ENCODE measurements at places on chromosomes 4 and X. TPM values are rescaled to one million over a fixed set of nuclear protein-coding genes. Genes with fewer than 3 reads are reported as not detected.

The USP46 gene
- 1.9 TPM for total RNA-seq

GRCh38 chr4:145347684-145348083 lies 134.0 kb upstream of the SMAD1 start:
- no peak overlapping the region for H3K4me3 ChIP-seq
- no peaks in the 10 kb centered on the region for H3K4me1 ChIP-seq
- no peak overlapping the region for H3K27ac ChIP-seq
- no peak for DNase-seq
- H3K27me3 ChIP-seq, result peaks cover 10% of the 10 kb centered on the region
- H3K36me3 ChIP-seq, result no peaks in the 10 kb centered on the region

The CT45A1 gene
- not detected for total RNA-seq

The CENPVL3 gene
- total RNA-seq, result 0.33 TPM

DNA sequence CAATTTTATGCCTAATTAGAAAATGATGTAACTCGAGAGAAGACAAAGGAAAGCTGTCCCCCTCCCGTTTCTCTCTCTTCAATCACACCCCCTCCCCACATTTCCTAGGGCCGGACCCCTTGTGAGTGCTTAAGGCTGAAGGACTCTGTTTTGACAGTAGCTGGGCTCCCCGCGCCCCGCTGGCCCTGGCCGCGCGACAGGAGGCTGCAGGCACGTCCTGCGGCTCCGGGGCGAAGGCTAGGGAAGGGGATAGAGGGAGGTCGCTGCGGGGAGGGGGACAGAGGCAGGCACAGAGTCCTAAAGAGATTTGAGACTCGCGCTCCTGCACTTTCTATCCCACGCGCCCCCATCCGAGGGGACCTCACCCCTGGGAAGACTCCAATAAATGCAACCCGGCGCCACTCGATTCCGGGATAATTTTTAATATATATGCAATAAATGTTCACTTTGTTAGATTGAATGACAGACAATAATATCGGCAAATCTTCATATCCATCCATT lies 56.2 kb upstream of the TMEM33 start:
- peaks cover 17% of the 10 kb centered on the region for H3K4me1 ChIP-seq
- H3K27me3 ChIP-seq, result peaks cover 75% of the 10 kb centered on the region
- DNase-seq, result no peak
- no peak overlapping the region for H3K4me3 ChIP-seq

- H3K27me3 ChIP-seq, result no peaks in the 10 kb centered on the region
- DNase-seq, result no peak
- H3K27ac ChIP-seq, result no peak overlapping the region
- no peak overlapping the region for H3K4me3 ChIP-seq
- H3K4me1 ChIP-seq, result no peaks in the 10 kb centered on the region
These were observed 248.0 kb downstream of the TRIML1 start for GRCh38 chr4:188387179-188387791.

The HOPX gene
- 14.7 TPM for total RNA-seq

The NAP1L3 gene
- total RNA-seq, result 4.8 TPM

- H3K36me3 ChIP-seq, result no peaks in the 10 kb centered on the region
- H3K4me1 ChIP-seq, result peaks cover 58% of the 10 kb centered on the region
- no peaks in the 10 kb centered on the region for H3K27me3 ChIP-seq
- H3K27ac ChIP-seq, result peak overlapping the region; percentile 85
- peak overlapping the region; percentile 58 for H3K4me3 ChIP-seq
- DNase-seq, result peak; percentile 89
These were observed 50.3 kb upstream of the ENPP6 start for GRCh38 chr4:184267673-184268583.

The BEND2 gene
- total RNA-seq, result not detected

- no peak for DNase-seq
- H3K27ac ChIP-seq, result no peak overlapping the region
- no peaks in the 10 kb centered on the region for H3K36me3 ChIP-seq
- H3K4me3 ChIP-seq, result no peak overlapping the region
- peaks cover 4% of the 10 kb centered on the region for H3K4me1 ChIP-seq
These were observed 3.5 kb downstream of the EDA2R start for GRCh38 chrX:66635360-66635759.

- H3K27ac ChIP-seq, result no peak overlapping the region
- H3K36me3 ChIP-seq, result no peaks in the 10 kb centered on the region
- no peaks in the 10 kb centered on the region for H3K4me1 ChIP-seq
- no peak overlapping the region for H3K4me3 ChIP-seq
These were observed 118.6 kb upstream of the BEND4 start for GRCh38 chr4:42271096-42271495.

The SCRG1 gene
- total RNA-seq, result not detected

- no peaks in the 10 kb centered on the region for H3K36me3 ChIP-seq
- no peak within 1 kb of the TSS for H3K27ac ChIP-seq
- DNase-seq, result no peak
- no peak within 1 kb of the TSS for H3K4me3 ChIP-seq
These were observed at the start of gene DMD for GRCh38 chrX:33211356-33212260. Gene DMD, minus strand, starts transcription at chrX:33211549. Its CDS starts 237 bp downstream, at chrX:33211312.

DNA sequence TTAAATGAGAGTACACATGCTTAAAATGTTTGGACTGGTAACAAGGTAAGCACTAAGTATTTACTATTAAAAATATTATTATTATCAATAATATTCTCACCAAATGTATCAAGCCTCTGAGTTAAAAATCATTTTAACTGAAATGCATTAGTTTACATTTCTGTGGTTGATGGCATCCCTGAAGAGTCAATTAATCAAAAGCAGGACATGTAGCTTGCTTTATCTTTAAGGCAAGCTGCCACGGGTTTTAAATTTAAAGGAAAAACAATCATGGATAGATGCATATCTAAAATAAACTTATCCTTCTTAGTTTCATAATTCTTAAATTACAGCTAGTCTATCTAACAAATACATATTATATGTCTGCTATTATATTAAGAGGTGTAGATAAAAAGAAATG lies 584.8 kb upstream of the INTU start:
- H3K27me3 ChIP-seq, result no peaks in the 10 kb centered on the region
- H3K4me3 ChIP-seq, result no peak overlapping the region
- H3K27ac ChIP-seq, result no peak overlapping the region
- DNase-seq, result no peak

The CAPN6 gene
- not detected for total RNA-seq

GRCh38 chr4:3286335-3287175 lies 6.3 kb upstream of the RGS12 start:
- no peak overlapping the region for H3K4me3 ChIP-seq
- H3K4me1 ChIP-seq, result peaks cover 2% of the 10 kb centered on the region
- no peak overlapping the region for H3K27ac ChIP-seq
- no peaks in the 10 kb centered on the region for H3K36me3 ChIP-seq
- DNase-seq, result no peak

GRCh38 chr4:7255996-7256395 lies 63.7 kb downstream of the SORCS2 start:
- no peak for DNase-seq
- H3K4me3 ChIP-seq, result no peak overlapping the region
- no peaks in the 10 kb centered on the region for H3K4me1 ChIP-seq

- no peaks in the 10 kb centered on the region for H3K27me3 ChIP-seq
- DNase-seq, result no peak
- no peaks in the 10 kb centered on the region for H3K4me1 ChIP-seq
These were observed 98.0 kb downstream of the PSAPL1 start for GRCh38 chr4:7336732-7337131.

GRCh38 chr4:123479944-123480343 lies 83.3 kb downstream of the SPRY1 start:
- H3K4me3 ChIP-seq, result no peak overlapping the region
- no peaks in the 10 kb centered on the region for H3K36me3 ChIP-seq
- H3K27me3 ChIP-seq, result peaks cover 2% of the 10 kb centered on the region
- no peak for DNase-seq
- no peak overlapping the region for H3K27ac ChIP-seq

DNA sequence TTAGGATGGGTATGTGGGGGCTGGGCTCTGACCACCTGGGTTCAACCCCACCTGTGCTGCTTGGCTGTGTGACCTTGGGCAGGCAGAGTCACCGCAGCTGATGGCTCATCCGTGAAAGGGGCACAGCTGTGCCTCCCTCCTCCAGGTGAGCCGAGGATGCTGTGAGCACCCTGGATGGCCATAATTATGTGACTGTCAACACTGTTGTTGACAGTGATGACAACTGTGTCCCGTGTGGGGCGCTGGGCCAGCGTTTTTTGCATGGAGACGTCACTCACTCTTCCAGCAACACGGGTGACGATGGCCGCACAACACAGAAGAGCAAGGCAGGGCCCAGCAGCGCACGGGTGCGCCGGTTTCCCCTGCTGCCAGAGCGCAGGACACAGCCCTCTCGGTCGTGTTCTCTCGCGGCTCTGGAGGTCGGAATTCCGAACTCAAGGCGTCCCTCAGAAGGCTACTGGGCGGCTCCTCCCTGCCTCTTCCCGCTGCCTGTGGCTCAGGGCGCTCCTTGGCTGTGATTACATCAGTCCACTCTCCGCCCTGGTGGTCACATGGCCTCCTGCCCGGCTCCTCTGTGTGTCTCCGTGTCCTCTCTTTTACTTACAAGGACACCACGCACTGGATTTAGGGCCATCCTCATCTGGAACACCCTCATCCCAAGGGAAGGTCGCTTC lies 1.3 kb downstream of the SH3TC1 start:
- H3K4me3 ChIP-seq, result peak overlapping the region; percentile 84
- peak; percentile 63 for DNase-seq
- H3K27me3 ChIP-seq, result no peaks in the 10 kb centered on the region
- peaks cover 38% of the 10 kb centered on the region for H3K4me1 ChIP-seq

DNA sequence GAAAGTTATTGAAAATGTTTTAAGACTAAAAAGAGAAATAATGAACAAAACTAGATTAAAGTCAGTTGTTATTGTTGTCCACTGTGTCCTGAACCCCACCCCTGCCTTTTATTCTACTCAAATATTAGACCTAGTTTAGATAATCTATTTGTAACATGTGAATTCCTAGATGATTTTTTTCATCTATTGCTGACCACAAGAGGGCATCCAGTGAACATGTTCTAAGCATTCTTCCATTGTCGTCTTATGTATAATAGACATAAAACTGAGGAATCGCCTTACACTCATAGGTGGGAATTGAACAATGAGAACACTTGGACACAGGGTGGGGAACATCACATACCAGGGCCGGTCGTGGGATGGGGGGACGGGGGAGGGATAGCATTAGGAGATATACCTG lies 36.4 kb upstream of the HPRT1 start:
- no peaks in the 10 kb centered on the region for H3K27me3 ChIP-seq
- peaks cover 2% of the 10 kb centered on the region for H3K36me3 ChIP-seq
- no peaks in the 10 kb centered on the region for H3K4me1 ChIP-seq
- no peak overlapping the region for H3K27ac ChIP-seq

GRCh38 chrX:44843318-44843702 lies 511 bp upstream of the DUSP21 start:
- DNase-seq, result no peak
- H3K36me3 ChIP-seq, result no peaks in the 10 kb centered on the region
- no peaks in the 10 kb centered on the region for H3K27me3 ChIP-seq
- no peaks in the 10 kb centered on the region for H3K4me1 ChIP-seq
- no peak overlapping the region for H3K27ac ChIP-seq
- no peak overlapping the region for H3K4me3 ChIP-seq

DNA sequence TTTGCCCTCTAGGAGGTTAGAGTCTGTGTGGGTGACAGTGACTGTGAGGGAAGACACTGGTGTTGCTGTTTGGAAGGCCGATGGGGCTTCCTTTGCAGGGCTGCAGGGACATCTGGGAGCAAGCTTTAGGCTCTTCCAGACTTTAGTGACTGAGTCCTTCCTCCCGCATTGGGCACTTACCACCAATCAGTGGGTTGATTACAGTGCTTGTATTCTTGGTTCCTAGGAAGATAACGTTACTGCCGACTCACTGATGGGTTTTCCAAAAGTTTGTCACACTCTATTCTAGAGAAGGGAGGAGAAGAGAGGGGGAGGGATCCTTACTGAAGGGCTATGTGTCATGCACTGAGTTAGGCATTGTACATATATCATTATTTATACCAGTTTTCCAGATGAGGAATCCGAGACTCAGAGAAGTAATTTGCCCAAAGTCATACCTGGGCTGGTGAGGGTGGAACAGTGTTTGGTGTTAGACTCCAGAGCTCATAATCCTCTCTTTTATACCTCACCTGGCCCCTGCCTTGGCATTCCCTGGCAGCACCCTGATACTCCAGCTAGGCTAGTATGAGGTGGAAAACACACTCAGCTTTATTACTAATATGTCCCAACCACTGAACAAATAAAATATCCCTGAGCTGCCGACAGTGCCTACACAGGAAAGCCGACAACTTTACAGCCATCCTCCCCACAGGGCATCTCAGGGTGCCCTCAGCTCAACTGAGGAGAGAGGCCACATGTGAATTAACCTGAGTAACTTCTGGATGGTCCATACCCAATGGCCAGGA lies 3.8 kb downstream of the CHST7 start:
- DNase-seq, result no peak
- peaks cover 30% of the 10 kb centered on the region for H3K4me1 ChIP-seq
- H3K4me3 ChIP-seq, result no peak overlapping the region
- no peak overlapping the region for H3K27ac ChIP-seq
- H3K27me3 ChIP-seq, result peaks cover 2% of the 10 kb centered on the region

DNA sequence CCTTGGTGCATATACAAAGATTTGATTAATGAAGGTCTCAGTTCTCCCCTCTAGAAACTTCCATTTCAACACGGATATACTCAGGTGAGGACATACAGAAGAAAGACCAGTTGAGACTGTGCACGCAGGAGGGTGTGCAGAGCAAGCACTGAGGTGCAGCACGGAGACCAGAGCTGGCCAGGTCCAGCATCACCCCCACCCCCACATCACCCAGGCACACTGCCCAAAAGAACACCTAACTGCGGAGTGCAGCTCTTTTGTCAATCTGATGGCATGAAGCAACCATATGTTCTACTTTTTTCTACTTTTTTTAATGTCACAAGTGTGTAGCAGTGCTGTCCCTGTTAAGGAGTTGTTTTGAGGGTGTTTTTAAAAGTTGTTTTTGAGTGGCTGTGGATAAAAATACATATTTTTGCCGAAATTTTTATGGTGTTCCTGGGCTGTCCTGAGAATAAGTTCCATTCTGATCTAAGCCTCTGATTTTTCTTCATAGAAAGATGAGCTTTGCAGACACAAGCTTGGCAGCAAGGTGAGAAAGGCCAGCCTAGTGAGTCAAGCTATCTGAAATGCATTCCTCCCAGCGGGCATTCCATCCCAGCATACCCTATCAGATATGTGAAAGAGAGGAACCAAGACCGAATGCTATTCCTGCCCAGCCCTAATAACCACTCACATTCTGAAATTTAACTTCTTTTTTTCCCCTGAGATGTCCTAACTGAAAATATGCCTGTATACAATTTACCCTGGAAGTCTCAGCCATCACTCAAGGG lies 173.7 kb downstream of the PTTG2 start:
- no peak overlapping the region for H3K4me3 ChIP-seq
- no peak for DNase-seq
- H3K36me3 ChIP-seq, result peaks cover 27% of the 10 kb centered on the region
- no peak overlapping the region for H3K27ac ChIP-seq
- peaks cover 51% of the 10 kb centered on the region for H3K4me1 ChIP-seq

The TIGD4 gene
- 0.07 TPM for total RNA-seq

The SATL1 gene
- not detected for total RNA-seq

DNA sequence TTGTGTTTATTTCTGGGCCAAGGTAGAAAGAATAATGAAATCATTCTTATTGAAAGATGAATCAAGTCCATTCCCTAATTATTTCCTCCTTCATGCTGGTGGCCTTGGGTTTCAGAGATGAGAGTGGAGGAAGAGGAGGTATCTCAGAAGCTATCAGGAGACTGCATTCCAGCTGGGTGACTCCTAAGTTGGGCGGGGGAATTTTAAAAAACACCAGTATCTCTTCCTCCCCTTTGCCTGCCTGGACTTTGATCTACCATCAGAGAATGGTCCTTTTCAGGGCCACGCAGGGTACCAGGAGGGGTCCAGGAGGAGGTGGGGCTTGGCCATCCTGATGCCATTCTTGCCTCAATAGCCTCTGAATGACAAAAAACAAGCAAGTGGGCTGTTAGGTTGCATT lies 104.4 kb downstream of the ASMT start:
- DNase-seq, result no peak
- H3K4me3 ChIP-seq, result no peak overlapping the region
- no peak overlapping the region for H3K27ac ChIP-seq
- peaks cover 12% of the 10 kb centered on the region for H3K36me3 ChIP-seq

The CITED1 gene
- total RNA-seq, result not detected

The SOWAHD gene
- total RNA-seq, result 0.30 TPM
